Smooth muscle cell of trachea (primary cell): ENCODE measurements at places on chromosomes 3 and 15. TPM values are rescaled to one million over a fixed set of nuclear protein-coding genes. Genes with fewer than 3 reads are reported as not detected.

Gene MITF
- total RNA-seq, result 13.4 and 30.1 TPM in 2 replicates

Gene CYP11A1
- 0.83 and 1.0 TPM in 2 replicates for total RNA-seq

Gene AHSG
- total RNA-seq, result not detected in 2 replicates

Gene HRG
- total RNA-seq, result not detected in 2 replicates

Gene IMPG2
- total RNA-seq, result 0.29 and 0.33 TPM in 2 replicates

Gene ACTRT3
- 4.8 and 5.4 TPM in 2 replicates for total RNA-seq

Gene GRK7
- under 0.01 TPM in 1 of 2 replicates, not detected in the other for total RNA-seq

Gene IL17RC
- total RNA-seq, result 57.6 and 58.9 TPM in 2 replicates

Gene ADAMTS9
- 0.66 and 1.5 TPM in 2 replicates for total RNA-seq
